ENCODE measurements at places on chromosomes 12 and 14.
A peak's percentile ranks its signal among the peaks of the same experiment; 100 is the strongest.

DNA sequence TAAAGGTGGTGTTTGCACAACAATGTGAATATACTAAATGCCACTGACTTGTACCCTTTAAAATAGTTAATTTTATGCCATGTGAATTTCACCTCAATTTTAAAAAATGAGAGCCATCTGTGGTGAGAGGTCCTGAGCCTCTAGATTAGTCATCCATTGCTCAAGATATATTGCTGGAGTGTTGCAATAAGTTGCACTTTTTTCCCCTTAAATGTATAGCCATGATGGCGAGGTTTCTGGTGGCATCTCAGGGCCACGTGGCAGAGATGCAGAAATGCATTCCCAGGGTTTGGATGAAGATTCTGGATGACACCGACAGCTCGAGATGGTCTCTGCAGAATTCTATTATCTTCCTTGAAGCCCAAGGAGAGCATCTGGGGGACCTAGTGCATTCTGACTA lies 153.7 kb downstream of the AACS start:
- no peak for DNase-seq

DNA sequence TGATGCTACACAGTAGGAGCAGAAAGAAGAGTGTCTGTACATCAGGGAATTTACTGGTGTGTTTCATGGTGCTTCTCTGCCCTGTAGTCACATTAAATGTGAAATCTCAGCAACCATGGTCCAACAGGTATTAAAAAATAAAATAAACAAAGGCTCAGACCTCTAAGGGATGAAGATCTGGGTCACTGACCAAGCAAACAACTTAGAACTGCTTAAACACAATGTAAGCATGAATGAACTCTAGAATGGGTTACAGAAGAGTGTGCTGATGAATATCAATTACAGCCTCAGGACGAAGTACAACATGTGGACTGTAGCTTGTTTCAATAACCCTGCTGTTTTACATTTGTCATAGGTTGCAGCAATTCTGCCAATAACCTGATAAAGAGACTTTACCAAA lies 47.4 kb downstream of the SLC35F4 start:
- no peak for DNase-seq

DNA sequence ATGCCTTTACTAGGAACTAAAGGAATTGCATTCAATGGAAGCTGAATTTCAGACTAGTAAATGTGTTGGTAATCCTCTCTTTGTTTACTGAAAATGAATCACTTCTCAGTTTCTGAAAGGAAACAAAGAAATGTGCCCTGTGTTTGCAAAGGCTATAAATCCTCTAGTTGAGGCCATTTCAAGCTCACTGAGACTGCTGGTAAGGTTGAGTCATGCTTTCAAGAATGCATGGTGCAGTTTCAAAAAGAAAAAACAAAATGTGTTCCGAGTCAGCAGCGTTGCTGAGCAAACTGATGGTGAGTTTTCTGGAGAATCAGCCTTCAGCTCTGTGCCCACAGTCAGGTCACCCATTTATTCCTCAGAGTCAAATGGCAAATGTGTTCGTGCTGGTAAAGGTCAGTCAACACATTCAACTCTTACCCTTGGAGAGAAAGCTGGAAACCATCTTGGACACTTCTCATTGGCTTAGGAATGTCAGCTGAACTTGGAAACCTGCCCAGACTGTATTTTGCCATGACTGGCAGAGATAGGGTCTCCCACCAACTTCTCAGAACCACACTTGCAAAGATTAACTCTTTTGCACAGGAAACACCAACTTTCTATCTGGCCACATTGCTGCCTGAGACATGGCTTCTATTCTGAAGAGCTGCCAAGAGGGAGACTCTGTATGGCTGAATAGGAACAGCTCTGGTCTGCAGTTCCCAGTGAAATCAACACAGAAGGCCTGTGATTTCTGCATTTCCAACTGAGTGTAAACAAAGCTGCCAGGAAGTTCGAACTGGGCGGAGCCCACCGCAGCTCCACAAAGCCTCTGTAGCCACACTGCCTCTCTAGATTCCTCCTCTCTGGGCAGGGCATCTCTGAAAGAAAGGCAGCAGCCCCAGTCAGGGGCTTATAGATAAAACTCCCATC lies 484.4 kb downstream of the ATP23 start:
- no peak for DNase-seq

DNA sequence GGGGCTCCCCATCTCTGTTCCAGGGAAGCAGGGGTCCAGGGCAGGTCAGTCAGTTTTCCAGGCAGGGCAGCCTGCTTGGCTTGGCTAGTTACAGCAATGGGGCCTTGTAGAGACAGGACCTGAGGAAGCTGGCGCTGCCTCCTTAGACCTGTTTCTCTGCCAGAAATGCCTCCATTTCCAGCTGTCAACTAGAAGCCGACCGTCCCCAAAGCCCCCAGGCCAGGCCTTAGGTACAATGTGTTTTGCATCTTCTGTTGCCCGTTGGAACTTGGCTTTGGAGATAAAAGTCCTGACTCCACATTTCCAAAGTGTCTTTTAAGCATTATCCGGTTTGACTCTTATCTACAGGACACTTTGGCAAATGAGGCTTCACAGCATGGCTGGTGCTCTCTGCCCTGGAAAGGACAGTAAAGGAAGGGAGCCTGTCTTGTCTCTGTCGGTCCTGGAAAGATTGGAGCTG lies 42.6 kb downstream of the KRT80 start:
- DNase-seq = no peak

- DNase-seq = no peak
Measured at GRCh38 chr12:75814851-75815754, 216.5 kb downstream of the PHLDA1 start.

DNA sequence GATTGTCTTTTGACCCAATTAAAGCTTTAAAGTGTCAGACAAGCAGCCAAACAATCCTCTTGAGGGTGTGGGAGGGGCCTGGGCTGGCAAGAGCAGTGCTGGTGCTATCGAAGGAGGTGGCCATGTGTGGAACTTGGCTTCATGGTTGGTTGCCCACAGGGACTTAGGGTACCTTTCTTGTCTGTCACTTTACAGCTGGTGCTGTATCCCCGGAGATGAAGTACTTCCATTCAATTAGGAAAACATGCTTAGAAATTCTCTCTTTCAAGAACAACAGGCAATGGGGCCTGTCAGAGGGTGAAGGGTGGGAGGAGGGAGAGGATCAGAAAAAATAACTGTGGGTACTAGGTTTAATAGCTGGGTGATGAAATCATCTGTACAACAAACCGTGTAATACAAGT lies 86.5 kb downstream of the DAAM1 start:
- DNase-seq = peak; percentile 45

DNA sequence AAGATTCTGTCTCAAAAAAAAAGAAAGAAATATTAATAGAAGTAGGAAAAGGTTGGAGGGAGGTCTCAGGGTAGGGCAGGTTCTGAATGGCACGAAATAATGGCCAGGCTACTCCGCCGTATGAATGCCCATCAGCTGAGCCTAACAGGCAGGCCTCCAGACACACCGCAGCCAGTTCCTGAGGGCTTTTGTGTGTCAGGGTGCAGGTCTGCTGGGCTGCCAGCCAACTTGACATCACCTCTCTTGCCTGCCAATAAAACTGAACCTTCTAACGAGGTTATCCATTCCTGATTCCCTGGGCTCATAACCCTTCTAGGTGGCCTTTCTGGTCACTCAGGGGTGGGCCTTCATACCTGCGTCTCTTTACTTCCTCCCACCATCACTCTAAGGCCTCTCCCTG lies 3.0 kb downstream of the IFI27 start:
- DNase-seq = no peak

- DNase-seq = no peak
Measured at GRCh38 chr14:35573911-35574310, 39.9 kb downstream of the INSM2 start.

Data from nephron progenitor cell (in vitro differentiated cells).